ENCODE measurements at places on chromosomes 5 and 9.

- no peak for DNase-seq
Observed at GRCh38 chr5:6861036-6861435, 147.8 kb downstream of the TENT4A start.

DNA sequence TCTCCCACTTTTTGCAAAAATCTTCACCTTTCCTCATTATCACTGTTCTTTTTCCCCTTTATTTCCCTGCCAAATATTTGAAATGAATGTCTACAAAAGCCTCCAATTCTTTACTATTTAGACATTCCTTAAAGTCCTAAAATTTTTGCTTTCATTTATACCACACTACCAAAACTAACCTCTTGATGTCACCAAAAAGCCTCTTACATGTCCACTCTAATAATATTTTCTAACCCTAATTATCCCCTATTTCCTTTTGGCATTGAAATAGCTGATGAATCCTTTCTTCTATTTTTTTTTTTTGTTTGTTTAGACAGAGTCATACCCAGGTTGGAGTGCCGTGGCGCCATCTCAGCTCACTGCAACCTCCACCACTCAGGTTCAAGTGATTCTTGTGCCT is 32.3 kb upstream of the NRG2 start:
- DNase-seq = peak; percentile 29

- no peak for DNase-seq
Observed at GRCh38 chr5:76556511-76557221, 66.5 kb downstream of the F2RL2 start.

- no peak for DNase-seq
Observed at GRCh38 chr9:112541685-112542084, 55.1 kb downstream of the KIAA1958 start.

DNA sequence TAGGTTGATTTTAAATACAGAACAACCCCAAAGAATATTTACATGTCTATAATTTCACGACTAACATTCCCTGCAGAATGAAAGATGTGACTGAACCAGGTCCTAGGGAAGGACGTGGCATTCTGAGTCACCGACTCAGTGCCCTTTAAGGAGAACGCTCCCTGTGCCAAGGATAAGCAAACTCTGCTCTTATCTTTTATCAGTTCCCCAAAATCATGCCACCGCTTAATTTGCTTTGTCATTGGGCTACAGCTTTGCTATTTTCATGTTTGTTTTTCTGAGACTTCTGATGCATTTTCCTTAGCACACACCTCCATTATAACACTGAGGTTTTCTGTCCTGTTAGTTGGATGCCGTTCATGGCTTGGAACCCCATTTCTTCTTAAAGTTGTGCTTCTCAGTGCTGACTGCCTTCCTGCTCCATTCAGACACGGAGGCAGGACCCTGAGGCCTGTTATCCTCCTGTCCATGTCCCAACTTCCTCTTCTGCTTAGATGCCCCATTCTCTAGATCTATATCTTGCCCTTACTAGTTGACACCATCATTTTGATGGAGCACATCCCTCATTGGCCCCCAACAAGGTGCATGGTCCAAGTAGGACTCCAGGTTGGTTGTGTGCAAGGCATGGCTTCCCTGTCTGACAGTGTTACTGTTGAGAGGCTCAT is 11.2 kb upstream of the SEMA4D start:
- peak; percentile 18 for DNase-seq

DNA sequence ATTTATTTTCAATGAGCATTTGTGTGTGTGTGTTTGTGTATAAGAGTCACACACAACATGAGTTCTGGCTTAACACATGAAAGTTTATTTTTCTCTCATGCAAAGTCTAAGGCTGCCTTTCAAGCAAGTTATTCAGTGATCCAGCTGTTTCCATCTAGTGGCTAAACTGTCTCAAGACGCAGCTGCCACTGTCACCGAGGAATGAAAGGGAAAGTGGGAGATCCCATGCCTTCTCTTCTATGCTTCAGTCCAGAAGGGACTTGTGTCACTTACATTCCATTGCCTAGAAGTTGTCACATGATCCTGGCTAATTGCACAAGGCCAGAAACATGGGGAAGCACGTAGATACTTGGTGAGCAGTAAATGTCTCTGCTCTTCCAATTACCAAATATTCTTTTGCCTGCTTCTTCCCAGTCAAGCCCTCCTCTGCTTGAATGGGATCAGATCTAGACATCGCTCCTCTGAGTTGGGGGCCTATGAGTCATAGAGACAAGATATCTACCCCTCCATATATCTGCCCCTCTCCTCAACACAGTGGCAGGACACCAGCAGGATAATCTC is 30.4 kb upstream of the SLIT3 start:
- DNase-seq = no peak
